Activated CD4-positive, alpha-beta T cell treated with anti-CD3 and anti-CD28 coated beads, Interleukin-2, amount 10 ng/mL, durations not matched to agents 24 days and 14 days (primary cell): ENCODE measurements at places on chromosomes 4 and X. TPM values are rescaled to one million over a fixed set of nuclear protein-coding genes. Genes with fewer than 3 reads are reported as not detected.

DNA sequence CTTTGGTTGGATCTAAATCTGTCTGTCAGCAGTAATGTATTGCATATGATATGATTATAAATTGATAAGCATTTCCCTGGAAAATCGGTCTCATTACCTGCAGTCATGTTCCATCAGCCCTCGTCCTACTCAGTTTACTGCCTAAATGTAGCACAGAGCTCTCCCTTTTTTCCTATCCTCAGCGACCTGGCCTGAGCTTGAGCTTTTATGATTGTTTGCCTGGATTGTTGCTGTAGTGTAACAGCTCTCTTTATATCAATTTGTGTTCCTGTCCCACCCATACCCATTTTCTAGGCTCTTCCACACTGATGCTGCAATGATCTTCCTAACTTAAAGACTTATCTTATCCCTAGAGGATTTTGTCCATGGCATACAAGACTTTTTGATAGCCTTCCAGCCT, 95.7 kb downstream of the FRAS1 start:
- no peak for DNase-seq

GRCh38 chr4:794900-795725, 30.8 kb downstream of the CPLX1 start:
- peak; percentile 59 for DNase-seq

Gene IL2
- total RNA-seq, result 965 and 976 TPM in 2 replicates

- peak; percentile 62 for DNase-seq
Measured at GRCh38 chrX:43949669-43950068, 23.5 kb downstream of the NDP start.
